Upper lobe of left lung (tissue), 6 donors: ENCODE measurements at places on chromosomes 12 and 14.

GRCh38 chr12:58238411-58238810 lies 297.0 kb downstream of the ATP23 start:
- DNase-seq, result no peak

DNA sequence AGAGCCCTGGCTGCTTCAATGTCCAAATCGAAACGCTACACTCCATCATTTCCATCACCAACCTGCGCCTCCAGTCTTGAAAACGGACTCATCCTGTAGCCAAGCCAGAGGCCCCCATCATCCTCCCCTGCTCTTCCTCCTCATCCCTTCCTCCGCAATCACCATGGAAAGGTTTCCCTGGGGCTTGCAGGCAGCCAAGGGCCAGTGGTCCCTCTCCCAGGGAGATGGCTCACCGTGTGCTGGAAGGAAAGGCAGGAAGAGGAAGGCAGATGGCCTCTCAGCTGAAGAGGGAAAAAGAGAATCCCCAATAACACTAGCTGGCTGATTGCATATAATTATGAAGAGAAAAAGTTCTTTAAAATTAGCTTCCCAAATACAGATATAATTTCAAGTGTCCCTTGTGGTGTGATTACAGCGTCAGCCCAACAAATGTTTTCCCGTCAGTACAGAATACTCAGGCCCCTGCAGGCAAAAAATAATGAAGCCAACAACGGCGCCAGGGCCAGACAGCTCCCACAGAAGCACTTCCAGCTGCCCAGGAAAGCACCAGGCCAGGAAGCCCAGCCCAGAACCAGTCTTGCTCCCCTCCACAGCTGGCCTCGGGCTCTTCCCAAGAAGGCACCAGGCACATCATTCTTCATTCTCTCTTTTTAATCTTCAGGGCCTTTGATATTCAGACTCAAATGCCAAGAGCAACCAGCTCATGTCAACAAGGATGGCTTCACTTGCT lies 24.7 kb downstream of the ITPK1 start:
- no peak for DNase-seq

- no peak for DNase-seq
Observed at GRCh38 chr12:26734510-26735248, 98.3 kb downstream of the ITPR2 start.

GRCh38 chr12:50166799-50167048 lies 445 bp downstream of the CERS5 start:
- no peak for DNase-seq

DNA sequence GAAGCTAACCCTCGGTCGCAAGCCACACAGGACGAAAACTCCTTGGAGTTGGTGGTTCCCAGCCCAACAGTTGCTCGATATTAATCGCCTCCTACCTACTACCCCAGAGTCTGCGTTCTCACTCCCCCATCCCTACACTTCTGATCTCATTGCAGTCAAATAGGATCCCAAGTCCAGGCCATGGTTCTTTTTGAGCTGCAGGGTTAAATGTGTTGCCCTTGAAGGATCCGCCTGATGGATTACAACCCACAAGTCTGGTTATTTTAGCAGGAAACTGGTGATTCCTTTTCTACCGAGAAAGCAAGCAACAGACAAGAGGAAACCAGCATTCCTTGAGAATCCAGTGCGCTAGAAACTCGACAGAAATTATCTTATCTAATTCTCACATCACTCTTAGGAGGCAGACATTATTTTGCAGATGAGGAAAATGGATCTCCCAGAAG lies 785 bp upstream of the NIN start:
- DNase-seq, result no peak
